SK-N-SH (cell line): ENCODE measurements at places on chromosomes 5 and 9.

DNA sequence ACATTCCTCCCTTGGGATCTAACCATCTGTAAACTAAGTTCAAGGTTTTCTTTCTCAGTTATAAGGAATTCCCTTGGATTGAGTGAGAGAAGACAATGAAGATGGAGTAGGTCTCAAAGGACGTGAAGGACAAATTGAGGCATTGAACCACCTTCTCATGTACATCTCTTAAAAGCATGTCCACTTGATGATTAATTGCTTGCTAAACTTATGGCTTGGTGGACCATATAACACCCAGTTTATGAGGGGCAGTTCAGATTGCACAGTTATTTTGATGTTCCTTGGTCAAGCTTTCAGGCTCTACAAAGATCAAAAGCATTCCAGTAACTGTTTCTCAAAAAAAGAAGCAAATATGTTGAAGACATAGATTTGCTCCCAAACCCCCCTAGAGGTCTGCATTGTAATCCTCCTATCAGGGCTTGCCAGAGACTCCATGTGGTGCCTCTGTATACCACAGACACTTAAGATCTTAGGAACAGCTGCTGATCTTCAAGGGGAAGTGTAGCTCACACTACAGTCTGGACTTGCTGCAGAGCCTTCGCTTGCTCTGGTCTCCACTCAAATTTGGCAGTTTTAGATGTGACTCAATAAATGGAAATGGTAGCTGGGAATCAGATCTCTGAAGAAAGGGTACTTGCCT, 56.9 kb upstream of the ALDH1A1 start:
- no peak for DNase-seq

- DNase-seq = no peak
Observed at GRCh38 chr9:96449523-96449844, 485 bp upstream of the HABP4 start.

DNA sequence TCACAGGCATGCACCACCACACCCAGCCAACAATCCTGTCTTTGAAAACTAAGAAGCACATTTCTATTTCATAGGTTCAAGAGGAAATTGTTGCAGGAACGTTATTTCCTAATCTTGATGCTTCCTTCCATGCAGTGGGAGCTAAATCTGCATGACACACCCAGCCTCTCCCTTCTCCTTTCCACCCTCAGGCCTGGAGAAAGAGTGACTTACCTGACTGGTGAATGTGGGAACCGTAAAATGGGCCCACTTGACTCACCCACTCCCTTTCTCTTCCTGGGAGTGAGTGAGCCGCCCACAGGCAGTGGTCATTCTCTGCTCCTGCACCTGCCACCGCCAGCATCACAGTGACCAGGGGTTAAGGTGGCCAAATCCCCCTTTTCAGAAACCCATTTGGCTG, 78.2 kb downstream of the C9orf50 start:
- DNase-seq = no peak

DNA sequence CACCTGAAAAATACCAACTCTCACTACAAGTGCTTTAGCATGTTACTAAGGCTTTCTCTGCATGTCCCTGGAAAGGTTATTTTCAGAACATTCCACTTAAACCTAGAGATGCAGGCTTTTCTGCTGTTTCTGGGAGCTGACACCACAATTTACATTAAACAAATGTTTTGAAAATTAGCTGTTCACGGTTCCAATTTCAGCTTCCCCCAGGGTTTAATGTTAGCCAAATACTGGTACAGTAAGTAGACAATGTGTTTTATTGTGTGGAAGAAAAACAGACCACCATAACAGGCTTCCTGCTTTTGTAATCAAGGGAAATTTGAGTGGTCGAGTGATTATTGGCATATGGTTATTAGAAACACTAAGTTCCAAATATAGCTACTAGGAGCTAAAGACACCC, 32.0 kb downstream of the MACROH2A1 start:
- DNase-seq = no peak

DNA sequence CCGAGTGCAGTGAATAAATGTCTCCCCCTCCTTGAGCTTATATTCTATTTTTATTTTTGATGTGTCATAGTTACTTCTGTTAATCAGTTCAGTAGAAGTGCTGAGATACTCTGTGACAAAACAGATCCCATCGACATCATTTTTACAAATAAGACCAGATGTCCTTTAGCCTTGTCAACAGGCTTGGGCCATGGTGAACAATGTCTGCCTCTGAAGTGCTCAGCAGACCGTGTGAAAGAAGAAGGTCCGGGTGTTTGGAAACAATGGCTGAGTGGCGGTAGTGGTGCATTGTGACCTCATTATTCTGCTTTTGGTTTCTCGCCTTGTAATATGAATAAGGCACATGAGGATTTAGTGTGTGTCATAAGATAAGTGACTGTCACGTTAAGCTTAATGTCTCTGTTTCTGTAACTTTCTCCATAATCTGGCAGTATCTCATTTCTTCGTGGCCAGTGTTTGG, 71.2 kb downstream of the SYK start:
- no peak for DNase-seq

DNA sequence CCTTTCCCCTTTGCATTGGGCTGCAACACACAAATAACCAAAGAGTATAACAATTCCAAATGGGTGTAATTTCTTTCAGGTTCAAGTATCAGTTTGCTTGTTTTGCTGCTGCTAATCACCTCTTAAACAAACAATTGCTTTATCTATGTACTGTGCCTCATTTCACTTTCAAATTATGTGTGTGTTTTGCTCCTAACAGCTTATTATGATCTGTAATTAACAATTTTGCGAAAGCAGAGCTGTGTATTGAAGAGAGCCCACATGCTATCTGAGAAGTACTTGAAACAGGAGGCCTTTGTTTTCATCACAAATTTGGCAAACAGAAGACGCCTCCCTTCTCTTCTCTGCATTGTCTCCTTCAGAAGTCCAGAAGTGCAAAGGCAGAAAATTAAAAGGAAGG, 312.0 kb downstream of the TLE1 start:
- no peak for DNase-seq

DNA sequence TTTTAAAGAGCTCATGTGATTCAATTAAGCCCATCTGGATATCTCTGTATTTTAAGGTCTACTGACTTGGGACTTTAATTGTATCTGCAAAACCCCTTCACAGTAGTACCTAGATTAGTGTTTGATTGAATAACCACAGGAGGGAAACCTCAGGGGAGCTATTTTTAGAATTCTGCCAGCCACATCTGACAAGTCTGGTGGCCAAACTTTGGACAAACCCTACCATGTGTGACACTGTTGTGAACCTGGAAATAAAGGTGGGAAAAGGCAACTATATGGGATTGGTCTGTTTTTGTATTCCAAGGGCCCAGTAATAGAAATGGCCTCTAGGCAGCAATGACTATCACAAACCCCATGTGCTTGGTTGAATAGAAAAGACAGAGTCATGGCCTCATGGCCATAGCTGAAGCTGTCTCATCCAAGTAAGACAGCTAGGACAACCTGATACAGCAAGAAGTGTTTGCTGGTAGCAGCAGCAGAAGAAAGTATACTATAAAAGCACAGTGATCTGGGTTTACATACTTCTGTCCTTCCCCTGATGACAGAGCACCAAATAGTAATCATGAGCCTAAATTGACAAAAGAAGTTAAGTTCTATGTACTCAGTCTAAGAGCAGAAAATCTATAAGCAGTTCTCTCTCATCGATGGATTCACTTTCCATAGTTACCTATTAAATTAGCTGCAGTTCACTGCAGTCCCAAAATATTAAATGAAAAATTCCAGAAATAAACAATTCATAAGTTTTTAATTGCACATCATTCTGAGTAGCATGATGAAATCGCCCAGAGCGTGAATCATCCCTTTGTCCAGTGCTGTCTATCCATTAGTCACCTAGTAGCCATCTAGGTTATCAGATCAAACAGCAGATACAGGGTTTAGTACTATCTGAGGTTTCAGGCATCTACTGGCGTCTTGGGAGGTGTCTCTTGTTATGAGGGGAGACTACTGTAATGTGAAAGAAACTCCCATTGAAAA, 189.8 kb downstream of the ARHGAP26 start:
- DNase-seq = no peak

DNA sequence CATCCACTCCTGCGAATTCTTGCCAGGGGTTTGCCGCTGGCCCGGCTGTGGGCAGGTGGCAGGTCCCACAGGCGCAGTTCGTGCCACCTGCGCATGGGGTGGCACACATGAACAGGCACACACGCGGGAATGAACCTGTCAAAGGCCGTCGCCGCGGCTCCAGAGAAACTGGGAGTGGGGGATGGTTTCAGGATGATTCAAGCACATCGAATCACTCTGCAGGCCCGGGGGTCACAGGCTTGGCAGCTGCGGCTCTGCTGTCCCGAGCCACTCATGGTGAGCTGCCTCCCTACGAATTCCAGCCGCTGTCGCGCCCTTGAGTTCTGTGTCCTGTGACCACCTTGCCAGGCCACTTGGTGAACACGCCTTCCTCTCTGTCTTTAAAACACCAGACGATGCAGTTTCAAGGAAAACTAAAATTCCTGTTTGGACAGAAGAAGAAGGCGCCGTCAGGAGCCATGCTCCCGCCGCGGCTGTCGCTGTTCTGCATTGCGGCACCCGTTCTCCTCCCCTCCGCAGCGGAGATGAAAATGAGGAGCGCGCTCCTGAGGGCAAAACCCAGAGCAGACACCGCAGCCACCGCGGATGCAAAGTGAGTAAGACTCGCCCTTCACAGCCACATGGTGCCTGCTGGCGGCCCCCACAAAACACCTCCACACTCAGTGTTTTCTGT, 15.4 kb upstream of the EXOC3 start:
- no peak for DNase-seq

DNA sequence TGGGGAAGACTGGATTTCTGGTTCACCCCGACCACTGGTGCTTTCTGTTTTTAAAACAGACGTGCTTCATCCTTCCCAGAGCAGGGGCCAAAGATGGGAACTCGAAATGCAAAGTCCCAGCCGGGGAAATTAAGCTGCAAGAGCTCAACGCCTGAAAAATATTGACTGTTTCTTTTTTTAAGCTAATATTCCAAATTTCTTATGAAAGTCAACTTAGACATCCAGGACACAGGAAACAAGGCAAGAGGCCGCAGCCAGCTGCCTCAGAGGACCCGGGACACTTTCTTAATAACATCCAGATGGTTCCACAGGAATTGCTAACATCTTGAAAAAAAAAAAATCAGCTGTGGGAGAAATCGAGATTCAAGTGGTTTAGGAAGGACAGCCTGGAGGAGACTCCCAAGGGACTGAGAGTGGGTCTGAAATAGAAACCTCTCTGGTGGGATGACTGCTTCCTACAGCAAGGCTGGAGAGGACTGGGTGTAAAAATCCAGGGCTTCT, 144.9 kb downstream of the FGF1 start:
- DNase-seq = no peak

DNA sequence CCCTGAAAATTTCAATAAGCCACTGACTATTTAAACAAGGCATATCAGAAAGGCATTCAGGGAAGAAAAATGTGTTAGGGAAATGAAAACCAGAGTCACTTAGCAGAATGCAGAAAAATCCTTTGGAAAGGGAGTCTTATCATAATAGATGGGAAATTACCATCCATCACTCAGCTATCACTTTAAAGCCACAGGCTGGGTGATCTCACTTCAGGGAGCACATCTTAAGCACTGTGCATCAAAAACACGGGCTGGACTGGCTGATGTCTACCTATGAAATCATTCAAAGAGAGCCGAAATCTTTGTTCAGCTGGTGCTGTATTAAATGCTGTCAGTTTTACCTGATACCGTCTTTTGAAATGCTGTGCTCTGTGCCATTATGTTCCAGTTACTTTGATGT, 73.5 kb downstream of the C9orf57 start:
- peak; percentile 38 for DNase-seq

DNA sequence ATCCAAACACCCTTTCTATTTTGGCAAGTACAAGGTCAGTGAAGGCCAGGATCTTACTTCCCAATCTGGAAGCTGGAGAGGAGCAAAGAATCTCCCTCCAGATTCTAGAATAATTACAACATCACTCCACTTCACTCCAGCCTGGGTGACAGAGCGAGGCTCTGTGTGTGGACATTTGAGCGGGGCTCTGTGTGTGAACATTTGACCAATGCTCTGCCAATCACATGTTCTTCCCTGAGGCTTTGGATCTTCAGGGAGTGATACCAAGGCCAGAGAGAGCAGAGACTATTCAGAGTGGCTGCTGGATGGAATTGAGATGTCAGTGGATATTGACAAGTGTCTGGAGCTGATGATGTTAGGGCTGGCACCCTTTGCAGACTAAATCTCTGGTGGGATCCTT, 24.7 kb upstream of the ANKRD34B start:
- DNase-seq = no peak

- DNase-seq = no peak
Observed at GRCh38 chr5:124584991-124585715, 161.3 kb downstream of the ZNF608 start.

DNA sequence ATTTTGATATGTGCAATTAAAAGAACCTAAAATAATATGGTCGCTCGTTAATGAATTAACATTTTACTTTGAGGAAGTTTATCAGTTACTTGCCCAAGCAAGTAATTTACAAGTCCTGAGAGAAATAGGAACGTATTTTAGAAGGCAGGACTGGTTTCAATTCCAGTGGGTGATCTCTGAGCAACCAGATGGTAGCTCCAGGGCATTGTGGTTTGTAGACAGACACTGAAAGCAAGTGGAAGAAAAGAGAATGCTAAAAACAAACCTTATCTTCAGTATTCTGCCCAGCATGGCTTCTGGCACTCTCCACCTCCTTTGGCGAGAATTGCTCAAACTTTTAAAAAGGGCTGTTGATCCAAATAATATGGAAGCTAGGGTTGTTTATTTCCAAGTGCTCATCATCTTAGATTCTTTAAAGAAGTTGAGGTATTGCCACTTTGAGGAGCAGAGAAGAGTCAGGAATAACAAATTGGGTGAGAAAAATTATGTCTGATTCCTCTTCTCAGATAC, 31.8 kb upstream of the ERAP2 start:
- peak; percentile 47 for DNase-seq

- no peak for DNase-seq
Observed at GRCh38 chr9:16571127-16571802, 299.2 kb downstream of the BNC2 start.

- DNase-seq = no peak
Observed at GRCh38 chr5:164746723-164747122, 1241.3 kb downstream of the MAT2B start.

DNA sequence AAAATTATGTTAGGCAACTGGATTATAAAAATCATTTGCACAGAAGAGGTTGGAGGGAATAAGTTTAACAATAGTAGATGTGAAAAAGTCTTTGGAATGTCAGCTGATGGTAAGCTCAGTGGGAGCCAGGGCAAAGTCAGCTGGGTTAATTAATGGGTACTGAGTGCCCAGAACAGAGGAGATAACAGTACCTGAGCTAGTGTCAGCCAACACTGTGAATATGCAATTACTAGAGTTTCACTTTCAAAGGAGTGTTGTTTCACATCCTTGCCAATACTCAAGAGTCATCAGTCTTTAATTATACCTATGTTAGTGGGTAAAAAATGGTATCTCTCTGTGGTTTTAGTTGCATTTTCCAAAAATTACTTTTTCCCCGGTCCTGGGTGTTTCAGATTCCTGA, 135.1 kb downstream of the KIF4B start:
- no peak for DNase-seq
